Dermis blood vessel endothelial cell (primary cell): ENCODE measurements at places on chromosomes 7 and 10. TPM values are rescaled to one million over a fixed set of nuclear protein-coding genes. Genes with fewer than 3 reads are reported as not detected.

VWA2 gene
- total RNA-seq, result not detected in 2 replicates

RBM20 gene
- total RNA-seq, result 4.6 and 5.3 TPM in 2 replicates

LRGUK gene
- total RNA-seq, result 0.05 and 0.17 TPM in 2 replicates

GCK gene
- 0.23 TPM in 1 of 2 replicates, not detected in the other for total RNA-seq

FAM237B gene
- not detected in 2 replicates for total RNA-seq

IL15RA gene
- total RNA-seq, result 13.9 and 15.7 TPM in 2 replicates

SDK1 gene
- total RNA-seq, result 0.23 and 0.34 TPM in 2 replicates

ICA1 gene
- total RNA-seq, result 41.1 and 55.8 TPM in 2 replicates
